ENCODE measurements at places on chromosomes 11 and 22.
A peak's percentile ranks its signal among the peaks of the same experiment; 100 is the strongest.

GRCh38 chr22:45169591-45170466, 6.1 kb downstream of the NUP50 start:
- DNase-seq = no peak

DNA sequence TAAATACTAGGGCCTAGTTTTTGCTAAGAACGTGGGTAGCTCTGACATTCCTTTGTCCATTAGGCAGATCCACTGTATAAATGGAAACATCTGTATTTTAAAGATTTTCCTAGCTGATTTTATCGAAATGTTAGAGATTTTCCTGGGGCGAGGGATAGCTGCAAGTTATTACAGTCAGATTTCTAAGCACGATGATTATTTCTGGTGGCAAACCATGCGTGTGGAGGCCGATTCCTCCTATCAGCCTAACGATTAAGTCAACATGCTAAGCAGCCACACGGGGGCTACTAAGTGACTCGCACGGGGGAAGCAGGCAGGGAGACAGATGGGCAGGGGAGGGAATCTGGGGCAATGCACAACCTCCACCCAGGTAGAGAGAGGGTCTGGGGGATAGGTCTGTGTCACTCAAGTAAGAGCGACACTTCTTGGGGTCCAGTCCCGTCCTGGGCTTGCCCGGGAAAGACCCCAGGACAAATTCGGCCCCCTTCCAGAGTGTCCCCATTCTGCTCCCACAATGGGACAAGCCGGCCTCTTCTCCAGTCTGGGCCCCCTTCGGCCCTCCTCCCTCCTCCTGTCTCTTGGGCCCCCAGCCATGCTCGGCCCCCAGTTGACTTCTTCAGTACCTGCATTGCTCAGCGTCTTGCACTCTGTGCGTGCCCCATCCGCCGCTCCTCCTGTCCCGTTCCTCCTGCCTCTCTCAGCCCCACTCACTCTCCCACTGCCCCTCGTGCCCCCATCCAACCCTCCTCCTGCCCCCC, 571 bp downstream of the C11orf24 start:
- peak; percentile 79 for DNase-seq

GRCh38 chr22:48918585-48919186, 909.0 kb downstream of the BRD1 start:
- DNase-seq = no peak

- DNase-seq = peak; percentile 42
Measured at GRCh38 chr11:134476435-134477021, 64.5 kb upstream of the B3GAT1 start.

DNA sequence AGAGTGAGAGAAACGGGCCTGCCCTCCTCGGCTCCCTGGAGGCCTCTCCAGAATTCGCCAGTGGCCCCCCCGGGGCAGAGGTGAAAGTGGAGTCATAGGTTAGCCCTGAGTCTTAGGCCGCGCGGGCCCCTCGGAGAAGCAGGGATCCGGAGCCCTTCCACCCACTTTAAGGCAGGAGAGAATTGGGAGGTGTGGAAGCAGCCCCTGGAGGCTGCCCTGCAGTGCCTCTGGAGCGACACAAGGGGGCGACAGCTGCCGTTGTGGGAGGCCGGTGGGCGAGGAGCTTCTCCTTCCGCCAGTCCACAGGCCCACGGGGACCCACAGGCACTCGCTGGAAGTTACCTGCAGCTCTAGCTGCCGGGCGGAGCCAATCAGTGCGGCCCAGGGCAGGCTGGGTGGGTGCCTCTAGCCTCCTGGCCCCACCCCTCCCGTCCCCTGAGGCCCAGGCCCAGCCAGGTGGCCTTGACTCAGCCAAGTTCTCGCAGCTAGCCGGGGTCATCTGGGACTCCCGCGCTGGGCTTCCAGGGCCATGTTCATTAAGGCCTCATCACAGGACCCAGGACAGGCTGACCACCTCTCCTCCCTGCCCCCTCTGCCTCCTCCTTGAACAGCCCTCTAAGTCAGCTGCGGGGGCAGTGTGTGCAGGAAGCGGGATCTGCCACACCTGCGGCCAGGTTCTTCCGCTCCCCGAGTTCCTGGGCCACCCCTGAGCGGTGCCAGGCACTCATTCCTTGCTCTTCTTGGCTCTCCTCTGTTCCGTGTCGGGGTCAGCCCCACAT, 5.0 kb downstream of the DGKZ start:
- no peak for DNase-seq

DNA sequence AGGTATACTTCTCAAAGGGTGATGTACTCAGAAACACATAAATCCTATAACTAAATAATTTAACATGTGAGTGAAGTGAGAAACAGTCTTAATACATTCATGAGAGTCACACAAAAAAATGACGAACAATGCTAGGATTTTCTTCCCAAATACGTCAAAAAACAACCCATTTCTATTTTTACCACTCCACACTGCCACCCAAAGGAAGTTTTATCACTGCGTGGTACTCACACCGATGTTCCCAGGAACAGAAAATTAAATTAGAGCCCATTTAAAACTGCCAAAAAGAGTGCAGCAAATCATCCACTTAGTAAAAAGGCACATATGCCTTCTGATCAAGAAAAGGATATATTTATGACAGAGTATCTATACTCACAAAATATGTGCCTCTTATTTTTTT, 710.9 kb upstream of the FAT3 start:
- no peak for DNase-seq

DNA sequence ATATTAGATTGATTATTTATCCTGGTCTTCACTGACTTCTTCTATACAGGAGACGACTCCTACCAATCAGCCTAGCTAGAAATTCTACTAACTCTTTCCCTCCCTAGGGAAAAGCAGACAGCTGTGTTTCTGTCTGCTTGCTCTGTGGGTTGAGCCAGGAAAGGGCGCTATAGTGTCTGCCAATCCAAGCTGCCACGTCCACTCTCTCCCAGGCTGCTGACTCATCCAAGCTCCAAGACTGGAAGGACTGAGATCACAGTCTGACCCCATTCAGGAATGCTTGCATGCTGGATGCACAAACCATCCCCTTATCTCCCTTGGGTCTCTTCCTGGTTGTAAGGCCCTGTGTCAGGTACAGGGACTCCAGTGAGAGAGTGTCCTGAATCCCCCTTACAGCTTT, 955.6 kb downstream of the OPCML start:
- peak; percentile 68 for DNase-seq

All from COLO829 (cell line).